ENCODE measurements at places on chromosomes 1 and 21. TPM values are rescaled to one million over a fixed set of nuclear protein-coding genes. Genes with fewer than 3 reads are reported as not detected.

WNT4 gene
- 0.06 TPM for polyA plus RNA-seq

FAM151A gene
- 0.64 TPM for polyA plus RNA-seq

VTCN1 gene
- polyA plus RNA-seq, result not detected

B3GALT2 gene
- 24.7 TPM for polyA plus RNA-seq

TTC34 gene
- polyA plus RNA-seq, result 0.73 TPM

PRKAA2 gene
- 8.0 TPM for polyA plus RNA-seq

TIAM1 gene
- 1.6 TPM for polyA plus RNA-seq

OR10J1 gene
- polyA plus RNA-seq, result not detected

OR2T1 gene
- polyA plus RNA-seq, result not detected

MEGF6 gene
- polyA plus RNA-seq, result 7.6 TPM

All from heart right ventricle (tissue), 16 donors.